ENCODE measurements at places on chromosomes 7 and 10. TPM values are rescaled to one million over a fixed set of nuclear protein-coding genes. Genes with fewer than 3 reads are reported as not detected.
A peak's percentile ranks its signal among the peaks of the same experiment; 100 is the strongest.

DNA sequence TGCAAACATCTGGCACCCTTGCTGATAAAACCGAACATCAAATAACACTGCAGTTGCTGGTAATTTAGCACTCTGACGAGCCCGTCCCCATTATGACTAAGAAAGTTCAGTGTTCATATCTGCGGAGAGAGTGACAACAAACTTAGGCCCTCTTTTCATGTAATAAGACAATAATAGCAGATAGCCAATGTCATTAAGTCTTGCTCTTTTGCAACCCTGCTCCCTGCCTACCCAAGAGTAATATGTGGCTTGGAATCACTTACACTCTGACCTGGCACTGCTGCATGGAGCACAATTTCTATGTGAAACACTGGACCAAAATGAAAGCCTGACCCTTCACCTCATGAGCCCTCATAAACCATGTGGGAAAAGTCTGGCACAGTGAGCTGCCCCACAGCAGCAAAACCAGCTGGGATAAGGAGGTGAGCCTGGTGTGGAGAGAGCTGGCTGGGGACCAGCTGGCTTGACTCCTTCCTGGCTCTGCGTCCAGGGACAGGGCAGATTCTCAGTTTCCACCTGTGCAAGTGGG is 86.5 kb downstream of the HIPK2 start:
- DNase-seq: no peak

GRCh38 chr7:47254081-47254977 is 327.6 kb downstream of the TNS3 start:
- peak; percentile 88 for DNase-seq

- no peak for DNase-seq
These were observed 31.5 kb downstream of the TMEM248 start for GRCh38 chr7:66952343-66953043.

The ATOH7 gene
- total RNA-seq: 1.2 TPM

The GAD2 gene
- 2.2 TPM for total RNA-seq

The MALRD1 gene
- total RNA-seq: 19.3 TPM

The FXYD4 gene
- 1.4 TPM for total RNA-seq

Measured in testis (tissue), 5 donors.